ENCODE measurements at places on chromosomes 3 and 15.

GRCh38 chr3:9715136-9715535 lies 11.5 kb downstream of the CPNE9 start:
- DNase-seq: no peak

GRCh38 chr3:126807795-126808194 lies 103.8 kb downstream of the CHCHD6 start:
- no peak for DNase-seq

GRCh38 chr3:50147447-50147846 lies 7.7 kb upstream of the SEMA3F start:
- DNase-seq: no peak

DNA sequence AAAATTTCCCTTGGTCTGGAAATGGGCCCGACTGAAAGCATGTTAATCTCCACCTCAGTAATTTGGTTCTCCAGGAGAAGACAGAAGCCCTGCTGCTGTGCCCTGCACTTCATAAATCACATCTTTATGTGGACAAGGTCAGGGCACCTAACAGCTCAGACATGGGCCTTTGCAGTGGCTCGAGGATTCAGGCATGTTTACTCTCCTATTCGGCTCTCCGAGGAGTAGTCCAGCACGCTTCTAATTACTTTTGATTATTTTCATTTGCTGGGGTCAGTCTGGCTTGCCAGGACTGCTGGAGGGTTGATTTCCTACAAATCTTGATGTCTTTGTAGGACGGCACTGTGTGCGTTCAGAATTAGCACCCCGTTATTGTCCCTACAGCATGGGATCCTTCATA lies 511.2 kb downstream of the MECOM start:
- no peak for DNase-seq

GRCh38 chr3:147471741-147472140 lies 62.6 kb downstream of the ZIC1 start:
- DNase-seq: no peak

GRCh38 chr3:27368831-27369607 lies at the start of gene NEK10:
Gene NEK10 (minus strand): TSS chr3:27369383. CDS start chr3:27352882, 16,501 bp downstream.
- DNase-seq: peak; percentile 56

DNA sequence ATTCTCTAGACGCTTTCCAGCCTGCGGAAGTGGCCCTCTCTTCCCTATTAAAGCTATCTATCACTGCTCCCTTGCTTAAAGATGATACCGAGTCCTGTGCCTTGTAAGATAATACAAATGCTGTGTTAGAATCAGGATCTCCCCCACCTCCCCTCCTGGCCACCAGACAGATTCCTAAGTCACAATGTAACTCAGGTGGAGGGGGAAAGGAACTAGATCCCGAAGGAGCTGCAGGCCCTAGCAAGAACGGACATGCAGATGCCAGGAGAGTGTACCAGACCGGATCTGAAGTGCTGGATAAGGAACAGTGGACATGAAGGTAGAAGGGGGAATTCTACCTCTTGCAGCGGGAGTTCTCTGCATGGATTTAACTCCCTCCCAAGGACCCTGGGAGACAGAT lies 230.7 kb upstream of the LYSMD4 start:
- DNase-seq: no peak

- DNase-seq: no peak
These were observed 324.3 kb downstream of the FEZF2 start for GRCh38 chr3:62049033-62049432.

DNA sequence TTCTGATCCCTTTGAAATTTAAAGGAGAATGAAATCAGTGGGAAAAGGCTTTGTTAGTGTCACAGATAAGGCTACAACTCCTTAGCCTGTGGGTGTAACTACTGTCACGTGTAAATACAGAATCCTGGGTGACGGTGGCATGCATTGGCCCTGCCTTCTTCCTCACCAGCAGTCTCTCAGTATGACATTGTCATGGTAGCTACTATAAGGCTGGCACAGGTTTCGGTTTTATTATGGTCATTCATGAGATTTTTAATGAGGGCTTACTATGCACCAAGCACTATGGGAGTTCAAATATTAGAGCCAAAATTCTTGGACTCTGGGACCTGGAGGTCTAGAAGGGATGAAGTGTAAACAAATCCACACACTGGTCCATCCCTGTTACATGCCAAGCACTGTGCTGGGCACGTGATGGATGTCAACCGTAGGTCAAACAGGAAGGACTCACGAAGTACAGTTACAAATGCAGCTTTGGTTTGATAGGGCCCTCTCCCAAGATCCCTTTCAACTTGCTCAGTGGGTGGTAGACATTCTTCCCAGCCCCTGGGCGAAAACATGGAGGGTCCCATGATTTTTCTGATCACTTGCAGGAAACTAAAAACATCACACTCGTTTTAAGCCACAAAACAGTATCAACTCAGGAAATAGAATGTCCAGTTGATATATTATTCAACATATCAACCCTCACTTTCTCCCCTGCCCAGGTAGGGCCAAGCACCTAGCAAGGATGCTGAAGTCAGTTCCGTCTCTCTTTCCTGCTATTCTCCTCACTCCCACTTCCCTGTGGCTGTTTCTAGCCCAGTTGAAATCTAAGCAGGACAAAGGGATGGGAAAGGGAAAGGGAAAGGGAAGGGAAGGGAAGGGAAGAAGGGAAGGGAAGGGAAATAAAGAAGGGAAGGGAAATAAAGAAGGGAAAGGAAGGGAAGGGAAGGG lies 25.3 kb downstream of the BFSP2 start:
- no peak for DNase-seq

- no peak for DNase-seq
These were observed 87.9 kb upstream of the CHD2 start for GRCh38 chr15:92812271-92812670.

- no peak for DNase-seq
These were observed 660.1 kb upstream of the SGO1 start for GRCh38 chr3:20846066-20846465.

DNA sequence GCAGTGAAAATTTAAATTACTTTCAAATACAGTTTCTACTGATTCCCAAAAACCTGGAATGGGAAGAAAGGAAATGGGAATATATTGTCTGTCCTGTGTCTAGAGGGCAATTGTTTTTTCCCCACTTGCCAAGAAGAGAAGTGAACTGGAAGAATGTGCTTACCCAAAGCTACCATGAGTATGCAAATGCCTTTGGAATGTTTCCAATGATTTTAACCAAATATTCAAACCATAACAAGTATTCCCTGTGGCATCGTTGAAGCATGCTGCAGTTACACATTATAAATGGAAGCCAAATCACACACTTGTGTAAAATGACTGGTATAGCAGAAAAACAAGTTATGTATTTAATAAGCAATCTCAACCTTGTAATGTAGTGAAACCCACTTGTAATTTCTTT lies 368.2 kb downstream of the GBE1 start:
- DNase-seq: no peak

GRCh38 chr3:88824666-88825564 lies 282.5 kb upstream of the EPHA3 start:
- no peak for DNase-seq

- DNase-seq: no peak
These were observed 59.5 kb upstream of the CTSH start for GRCh38 chr15:79004336-79004735.

DNA sequence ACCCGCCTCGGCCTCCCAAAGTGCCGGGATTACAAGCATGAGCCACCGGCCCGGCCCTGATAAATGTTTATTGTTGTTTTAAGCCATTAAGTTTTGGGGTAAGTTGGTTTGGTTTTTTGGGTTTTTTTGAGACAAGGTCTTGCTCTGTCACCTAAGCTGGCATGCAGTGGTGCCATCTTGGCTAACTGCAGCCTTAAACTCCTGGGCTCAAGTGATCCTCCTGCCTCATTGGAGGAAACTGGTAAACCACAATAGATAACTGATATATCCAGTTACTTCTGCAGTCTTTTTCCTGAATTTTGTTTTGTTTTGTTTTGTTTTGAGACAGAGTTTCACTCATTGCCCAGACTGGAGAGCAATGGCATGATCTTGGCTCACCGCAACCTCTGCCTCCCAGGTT lies 4.2 kb downstream of the SLC25A20 start:
- DNase-seq: no peak

DNA sequence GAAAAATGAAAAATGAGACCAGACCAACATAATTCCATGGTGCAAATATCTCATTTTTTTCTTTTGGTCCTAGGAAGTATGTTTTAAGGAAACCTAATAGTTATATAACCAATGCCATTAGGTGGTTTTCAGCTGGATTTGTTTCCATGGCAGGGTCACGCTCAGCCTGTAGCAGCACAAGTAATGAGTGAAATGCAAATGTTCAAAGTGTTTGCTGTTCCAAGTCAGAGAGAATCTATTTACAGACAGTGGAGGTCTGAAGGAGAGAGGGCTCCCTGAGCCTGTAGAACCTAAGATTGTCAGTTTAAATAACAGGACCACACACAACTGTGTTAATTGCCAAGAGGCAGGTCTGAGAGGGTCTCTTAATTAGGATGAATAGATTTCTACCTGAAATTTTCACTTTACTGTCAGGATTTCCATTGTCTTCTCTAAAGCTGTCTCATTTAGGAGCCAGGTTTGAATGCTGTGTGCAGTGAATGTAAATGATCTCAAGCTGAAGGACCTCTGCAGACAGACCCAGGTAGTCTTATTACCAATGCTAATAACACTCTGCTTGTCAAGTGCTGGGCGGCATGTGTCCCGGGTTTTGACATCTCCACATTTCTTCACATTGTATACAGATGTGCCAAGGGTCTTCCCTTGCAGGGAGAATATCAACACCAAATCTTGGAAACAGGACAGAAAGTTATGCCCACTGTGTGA lies 317.3 kb upstream of the NECTIN3 start:
- no peak for DNase-seq

GRCh38 chr3:75938921-75939320 lies 153.6 kb upstream of the ZNF717 start:
- DNase-seq: no peak

DNA sequence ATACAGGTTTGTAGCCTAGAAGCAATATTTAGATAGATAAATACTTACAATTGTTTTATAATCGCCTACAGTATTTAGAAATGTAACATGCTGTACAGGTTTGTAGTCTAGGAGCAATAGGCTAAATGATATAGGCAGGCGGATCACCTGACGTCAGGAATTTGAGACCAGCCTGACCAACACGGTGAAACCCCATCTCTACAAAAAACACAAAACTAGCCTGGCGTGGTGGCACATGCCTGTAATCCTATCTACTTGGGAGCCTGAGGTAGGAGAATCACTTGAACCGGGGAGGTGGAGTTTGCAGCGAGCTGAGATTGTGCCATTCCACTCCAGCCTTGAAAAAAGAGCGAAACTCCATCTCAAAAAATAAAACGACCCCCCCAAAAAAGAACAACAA lies 375.2 kb upstream of the EPHA3 start:
- DNase-seq: no peak

DNA sequence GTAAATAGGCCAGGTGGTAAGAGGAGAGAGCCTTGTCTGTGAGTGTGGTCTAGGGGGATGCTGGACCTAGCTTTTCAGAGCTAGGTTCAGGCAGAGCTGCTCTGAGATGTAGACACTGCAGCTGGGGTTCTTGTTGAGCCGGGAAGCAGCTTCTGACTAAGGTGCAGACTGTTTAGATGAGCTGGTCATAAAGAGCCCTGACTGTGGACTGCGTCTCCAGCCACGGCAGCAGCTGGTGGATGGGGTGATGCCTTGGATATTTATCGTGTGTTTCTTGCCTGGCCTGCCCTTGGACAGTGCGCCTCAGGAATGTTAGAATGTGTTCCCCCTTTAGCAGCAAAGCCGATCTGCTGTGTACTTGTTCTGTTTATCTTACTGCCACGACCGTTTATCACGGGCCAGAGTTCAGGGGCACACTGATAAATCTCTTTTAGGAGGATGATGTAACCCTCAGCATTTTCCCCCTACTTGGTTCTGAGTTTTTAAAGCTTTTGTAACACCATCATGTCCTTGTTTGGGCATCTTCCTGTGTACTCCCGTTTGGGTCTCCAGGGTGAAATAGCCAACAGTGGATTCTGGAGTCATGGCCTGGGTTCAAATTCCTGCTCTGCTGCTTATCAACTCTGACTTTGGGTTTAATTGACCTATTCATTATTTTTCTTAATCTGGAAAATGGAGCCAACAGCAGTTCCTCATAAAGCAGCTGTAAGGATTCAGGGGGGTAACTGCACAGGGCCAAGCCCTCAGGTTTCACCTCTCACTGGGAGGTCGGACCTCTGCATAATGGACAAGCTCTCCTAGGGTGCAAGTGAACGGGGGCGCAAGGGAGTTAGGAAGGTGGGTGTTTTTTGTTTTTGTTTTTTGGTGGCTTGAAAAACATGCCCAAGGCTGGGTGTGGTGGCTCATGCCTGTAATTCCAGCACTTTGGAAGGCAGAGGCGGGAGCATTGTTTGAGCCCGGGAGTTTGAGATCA lies 51.4 kb downstream of the FLNB start:
- DNase-seq: no peak

GRCh38 chr3:160210799-160211221 lies 14.4 kb upstream of the C3orf80 start:
- DNase-seq: no peak

- DNase-seq: no peak
These were observed 85.3 kb upstream of the SLC6A6 start for GRCh38 chr3:14317057-14317553.

- no peak for DNase-seq
These were observed 182.7 kb downstream of the CNTN6 start for GRCh38 chr3:1275495-1275894.
